Glutamatergic neuron (in vitro differentiated cells): ENCODE measurements at places on chromosomes 3 and 15. TPM values are rescaled to one million over a fixed set of nuclear protein-coding genes. Genes with fewer than 3 reads are reported as not detected.

GRCh38 chr3:162354356-162354755 lies 857.7 kb downstream of the OTOL1 start:
- no peak for DNase-seq

DNA sequence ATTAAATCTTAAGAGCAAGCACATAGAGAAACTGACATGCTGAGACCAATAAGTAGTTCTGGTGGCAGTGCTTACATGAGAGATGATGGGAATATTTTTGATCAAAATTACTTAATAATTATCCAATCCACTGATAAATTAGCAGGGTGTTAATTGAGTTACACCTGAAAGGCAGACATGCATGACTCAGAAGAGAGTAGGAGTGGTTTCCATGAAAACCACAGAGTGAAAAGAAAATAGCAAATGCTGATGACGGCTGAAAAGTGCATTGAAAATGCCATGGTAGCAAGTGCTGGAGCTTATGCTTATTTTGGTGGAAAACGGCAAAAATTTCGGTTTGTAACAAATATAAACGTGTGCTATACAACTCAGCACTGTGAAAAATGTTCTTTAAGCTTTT lies 267.8 kb upstream of the LRRN1 start:
- DNase-seq = no peak

GRCh38 chr3:176950743-176951142 lies 246.5 kb downstream of the TBL1XR1 start:
- DNase-seq = no peak

DNA sequence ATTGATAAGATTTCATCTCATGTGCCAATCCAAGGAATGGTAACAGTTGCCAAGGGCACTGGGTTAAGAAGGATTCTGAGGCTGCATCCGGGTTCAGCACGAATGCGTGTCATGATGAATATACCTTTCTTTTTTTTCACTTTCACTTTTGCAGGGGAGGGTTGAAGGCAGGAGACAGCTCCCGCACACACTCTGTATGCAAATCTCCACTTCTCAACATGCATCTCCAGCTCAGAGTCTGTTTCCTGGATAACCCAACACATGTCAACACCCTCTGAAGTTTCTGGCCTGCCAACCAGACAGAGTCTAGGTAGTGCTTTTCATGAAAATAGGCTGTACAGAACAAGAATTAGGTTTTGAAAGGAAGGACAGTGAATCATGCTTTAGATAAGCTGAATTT lies 21.6 kb downstream of the B4GALT4 start:
- no peak for DNase-seq

PLA2G4D gene
- not detected for total RNA-seq

POC1A gene
- total RNA-seq = 3.2 TPM
